ENCODE measurements at places on chromosomes 2 and 18.

DNA sequence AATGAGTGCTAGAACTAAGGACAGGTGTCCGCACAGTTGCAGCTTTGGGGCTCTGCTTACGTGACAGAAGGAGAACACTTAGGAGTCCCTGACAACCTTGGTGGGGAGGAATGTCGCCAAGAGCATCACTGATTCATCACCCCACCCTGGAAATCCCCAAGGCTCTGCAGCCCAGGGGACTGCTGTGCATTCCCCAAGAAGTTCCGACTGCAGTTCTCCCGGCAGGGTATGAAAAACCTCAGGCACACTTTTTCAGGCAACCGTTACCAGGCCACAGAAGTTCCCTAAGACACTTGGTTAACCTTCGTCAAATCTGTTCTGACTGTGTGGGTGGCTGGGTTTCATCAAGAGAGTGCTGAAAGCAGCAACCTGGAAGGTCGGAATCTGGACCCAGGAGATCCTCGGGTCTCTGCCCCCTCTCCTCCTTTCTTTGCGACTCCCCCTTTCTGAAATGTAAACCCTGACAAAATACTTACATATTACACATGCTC is 192.1 kb upstream of the CXCR4 start:
- DNase-seq: no peak

DNA sequence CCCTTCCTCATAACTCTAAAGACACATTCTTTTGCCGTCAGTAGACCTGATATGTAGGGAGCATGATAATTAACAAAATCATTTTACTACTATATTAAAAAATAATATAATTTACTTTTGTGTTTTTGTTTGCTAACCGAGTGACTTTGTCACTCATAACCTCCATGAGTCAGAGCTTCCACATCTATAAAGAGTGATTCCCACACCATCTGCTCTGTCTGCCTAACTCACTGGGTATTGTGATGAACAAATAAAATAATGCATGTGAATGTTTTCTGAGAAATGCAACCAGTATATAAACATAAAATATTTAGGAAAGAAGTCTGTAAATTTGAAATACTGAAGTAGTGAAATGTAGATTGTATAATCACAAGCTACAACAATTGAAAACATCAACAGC is 123.4 kb upstream of the DSEL start:
- DNase-seq: no peak

- DNase-seq: no peak
Observed at GRCh38 chr2:121722479-121722878, 14.2 kb downstream of the NIFK start.

DNA sequence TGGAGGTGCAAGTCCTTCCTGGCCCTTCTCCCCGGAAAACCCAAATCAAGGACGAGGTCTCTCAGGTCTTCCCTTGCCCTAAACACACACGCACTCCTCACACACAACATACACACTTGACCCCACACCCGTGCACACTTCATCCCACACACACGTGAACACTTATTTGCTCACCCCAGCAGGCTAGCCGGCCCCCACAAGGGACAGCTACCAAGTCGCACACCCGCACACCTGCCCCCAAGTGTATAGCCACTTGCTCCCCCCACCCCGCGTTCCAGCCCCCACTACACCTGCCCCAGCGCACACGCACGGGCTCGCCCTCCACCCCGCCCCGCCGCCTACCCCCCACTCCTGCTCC is 359 bp downstream of the TGFBRAP1 start:
- no peak for DNase-seq

DNA sequence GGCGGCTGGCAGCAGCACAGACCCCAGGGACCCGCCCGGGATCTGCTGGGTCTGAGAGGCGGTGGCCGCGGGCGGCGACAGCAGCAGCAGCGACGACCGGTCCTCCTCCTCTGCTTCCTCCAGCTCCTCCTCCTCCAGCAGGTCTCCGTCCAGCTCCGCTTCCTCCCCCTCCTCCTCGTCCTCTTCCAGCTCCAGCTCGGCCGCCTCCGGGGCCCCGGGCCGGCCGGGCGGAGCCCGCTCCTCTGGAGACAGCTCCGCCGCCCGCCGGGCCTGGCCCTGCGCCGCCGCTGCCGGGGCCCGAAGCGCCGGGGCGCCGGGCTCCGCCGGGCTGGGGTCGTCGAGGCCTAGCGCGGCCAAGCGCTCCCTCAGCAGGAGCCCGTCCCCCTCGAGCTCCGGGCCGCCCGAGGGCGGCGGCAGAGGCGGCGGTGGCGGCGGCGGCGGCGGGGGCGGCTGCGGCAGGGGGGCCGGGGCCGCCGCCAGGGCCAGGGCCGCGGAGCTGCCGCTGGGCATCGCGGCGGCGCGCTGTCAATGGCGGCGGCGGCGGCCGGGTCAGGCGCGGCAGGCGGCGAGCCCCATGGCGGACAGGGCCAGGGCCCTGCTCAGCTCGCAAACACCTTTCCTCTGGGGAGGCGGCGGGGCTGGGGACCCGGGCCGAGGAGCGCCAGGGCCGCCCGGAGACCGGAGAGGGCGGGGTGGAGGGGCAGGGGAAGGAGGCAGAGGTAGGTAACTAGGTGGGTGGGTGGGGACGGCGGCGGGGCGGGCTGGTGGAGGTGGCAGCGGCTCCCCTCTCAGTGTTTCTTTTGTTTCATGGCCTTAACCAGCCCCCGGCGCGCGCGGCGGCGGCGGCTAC is 445 bp downstream of the MEX3C start:
- no peak for DNase-seq

DNA sequence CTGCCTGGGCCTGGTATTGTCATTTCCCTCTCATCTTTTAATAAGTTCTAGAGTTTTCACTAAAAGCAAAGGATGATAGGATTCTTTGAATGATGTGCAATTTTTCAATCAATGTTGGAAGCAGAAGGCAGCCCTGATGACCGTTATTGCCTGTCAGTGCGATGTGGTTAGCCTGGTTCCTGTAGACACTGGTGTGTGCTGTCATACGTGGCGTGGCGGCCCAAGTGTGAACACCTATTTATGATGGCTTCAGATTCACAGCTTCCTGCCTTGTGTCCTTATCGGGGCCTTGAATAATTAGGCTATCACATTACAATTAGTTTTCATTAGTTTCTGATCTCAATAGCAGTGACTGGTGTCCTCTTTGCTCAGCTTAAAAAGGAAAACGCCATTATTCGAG is 218.5 kb downstream of the TPGS2 start:
- no peak for DNase-seq

GRCh38 chr2:109020217-109020637 is 31.2 kb upstream of the EDAR start:
- DNase-seq: no peak

DNA sequence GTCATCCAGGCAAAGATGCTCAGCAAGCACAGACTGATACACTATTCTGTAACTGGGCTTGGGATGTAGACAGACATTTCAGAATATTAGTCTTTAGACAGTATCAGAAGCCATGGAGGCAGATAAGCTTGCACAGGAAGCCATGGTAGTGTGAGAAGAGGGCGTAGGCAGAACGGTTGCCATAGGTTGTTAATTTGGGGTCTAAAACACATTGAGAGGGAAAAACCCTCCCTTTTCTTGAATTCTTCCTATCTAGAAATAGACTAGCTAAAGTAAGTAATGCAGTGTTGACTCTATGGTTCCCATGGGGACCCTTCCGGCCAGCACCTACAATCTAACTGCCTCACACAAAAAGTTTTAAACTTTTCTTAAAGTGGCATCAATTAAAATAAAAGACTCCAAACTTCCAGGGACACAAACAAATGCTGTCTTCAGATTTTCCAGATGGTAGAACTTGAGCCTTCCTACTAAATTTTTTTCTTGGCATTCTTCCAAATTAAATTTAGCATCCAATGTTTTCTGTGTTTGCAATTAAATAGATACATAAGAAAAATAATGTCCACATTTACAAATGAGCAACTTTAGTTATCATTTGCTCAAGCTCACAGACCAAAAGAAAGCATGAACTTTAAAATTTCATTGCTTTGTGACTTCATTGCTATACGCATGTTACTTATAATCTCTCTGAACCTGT is 1.9 kb downstream of the PRKRA start:
- DNase-seq: no peak

DNA sequence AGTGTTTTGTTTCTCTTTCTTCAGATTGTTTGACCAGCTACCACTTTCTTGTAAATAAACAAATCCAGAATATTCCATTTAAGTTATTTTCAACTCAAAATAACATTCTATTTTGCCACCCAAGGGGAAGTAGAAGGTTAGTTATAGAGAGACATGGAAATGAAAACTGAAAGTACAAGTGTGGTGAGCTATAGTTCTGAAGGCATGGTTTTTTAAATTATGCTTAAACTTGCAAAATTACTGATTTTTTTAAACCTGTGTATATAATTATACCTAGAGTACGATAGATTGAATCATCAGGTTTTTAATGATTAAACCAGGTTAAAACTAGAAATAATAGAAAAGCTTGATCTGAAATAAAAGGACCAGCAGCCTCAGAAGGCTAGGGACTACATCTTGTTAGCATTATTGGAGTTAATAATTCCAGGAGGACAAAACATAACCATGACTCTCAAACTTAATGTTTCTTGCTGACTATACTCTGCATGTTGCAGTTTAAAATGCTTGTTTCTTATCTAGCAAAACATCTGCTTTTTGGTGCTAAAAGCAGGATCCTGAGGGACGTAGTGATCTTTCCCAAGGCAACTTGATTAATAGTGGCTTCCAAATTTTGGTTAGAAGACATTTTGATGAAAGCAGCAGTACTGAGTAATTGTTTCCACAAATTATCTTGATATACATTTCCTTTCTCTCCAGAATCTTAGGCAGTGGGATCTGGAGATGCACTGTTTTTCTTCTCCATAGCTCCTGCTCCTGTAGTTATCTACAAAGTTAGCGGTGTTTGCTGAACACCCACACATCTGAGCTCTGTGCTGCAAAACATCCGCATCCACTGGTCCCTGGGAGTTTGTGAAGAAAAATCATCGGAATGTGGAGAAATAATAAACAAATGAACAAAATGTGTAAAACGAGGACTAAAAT is 327.2 kb upstream of the PKDCC start:
- no peak for DNase-seq

DNA sequence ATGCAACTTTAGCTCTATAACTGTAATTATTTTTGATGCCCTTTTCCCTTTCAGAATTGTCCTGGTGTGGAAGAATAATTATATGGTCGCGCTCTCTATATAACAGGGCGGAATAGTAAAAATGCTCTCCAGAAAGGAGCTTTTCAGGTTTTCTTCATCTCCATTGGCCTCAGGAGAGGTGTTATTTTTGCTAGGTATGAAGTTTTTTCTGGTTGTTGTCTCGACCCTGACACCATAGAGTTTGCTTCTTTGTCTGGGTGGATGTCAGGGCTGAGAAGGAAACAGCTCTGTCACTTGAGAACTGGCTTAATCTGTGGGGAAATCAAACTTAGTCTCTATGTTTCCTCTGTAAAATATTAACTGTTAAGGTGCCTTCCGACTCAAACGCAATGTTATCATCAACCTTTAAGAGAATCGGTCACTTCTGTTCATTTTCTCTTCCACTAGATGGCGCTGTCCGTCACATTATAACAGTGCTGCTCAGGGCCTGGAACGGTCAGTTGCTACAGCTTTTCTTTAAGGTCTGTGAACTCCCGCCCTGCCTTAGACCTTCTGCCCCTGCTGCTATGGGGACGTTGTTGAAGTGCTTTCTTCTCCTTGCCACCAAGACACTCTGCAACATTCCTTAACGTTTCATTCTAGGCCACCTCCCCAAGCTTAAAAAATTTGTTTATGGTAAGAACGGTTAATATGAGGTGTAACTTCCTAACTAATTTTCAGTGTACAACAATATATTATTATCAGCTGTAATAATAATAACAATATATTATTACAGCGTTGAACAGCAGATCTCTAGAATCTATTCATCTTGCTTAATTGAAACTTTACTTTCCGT is 23.8 kb upstream of the SERPINB12 start:
- no peak for DNase-seq

- no peak for DNase-seq
Observed at GRCh38 chr2:146898083-146898482, 946.7 kb upstream of the ACVR2A start.

DNA sequence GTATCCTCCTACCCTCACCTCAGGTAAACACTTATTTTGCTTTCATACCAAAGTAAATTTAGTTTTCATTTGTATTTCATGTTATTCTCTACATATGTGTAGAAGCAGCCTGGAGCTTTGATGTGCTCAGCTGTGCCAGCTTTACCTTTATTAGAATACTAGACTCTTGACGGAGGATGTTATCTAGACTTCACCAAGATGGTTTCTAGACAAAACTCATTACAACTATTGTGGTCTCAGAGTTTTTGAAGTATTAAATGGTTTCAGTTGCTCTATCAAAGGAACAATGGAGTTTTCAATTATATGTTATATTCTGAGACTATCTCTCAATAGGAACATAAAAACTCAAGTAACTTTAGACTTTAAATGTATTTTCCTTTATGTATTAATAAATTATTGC is 5.0 kb upstream of the IL18RAP start:
- DNase-seq: no peak

GRCh38 chr2:81234711-81235110 is 930.2 kb upstream of the LRRTM1 start:
- DNase-seq: no peak

GRCh38 chr2:169523681-169524080 is 14.2 kb downstream of the KLHL41 start:
- DNase-seq: no peak

GRCh38 chr2:37156071-37156856 is 516 bp downstream of the EIF2AK2 start:
- DNase-seq: no peak

GRCh38 chr2:126719191-126719832 is 63.4 kb downstream of the GYPC start:
- DNase-seq: no peak

GRCh38 chr2:177759443-177759842 is 313.1 kb downstream of the PDE11A start:
- DNase-seq: no peak

DNA sequence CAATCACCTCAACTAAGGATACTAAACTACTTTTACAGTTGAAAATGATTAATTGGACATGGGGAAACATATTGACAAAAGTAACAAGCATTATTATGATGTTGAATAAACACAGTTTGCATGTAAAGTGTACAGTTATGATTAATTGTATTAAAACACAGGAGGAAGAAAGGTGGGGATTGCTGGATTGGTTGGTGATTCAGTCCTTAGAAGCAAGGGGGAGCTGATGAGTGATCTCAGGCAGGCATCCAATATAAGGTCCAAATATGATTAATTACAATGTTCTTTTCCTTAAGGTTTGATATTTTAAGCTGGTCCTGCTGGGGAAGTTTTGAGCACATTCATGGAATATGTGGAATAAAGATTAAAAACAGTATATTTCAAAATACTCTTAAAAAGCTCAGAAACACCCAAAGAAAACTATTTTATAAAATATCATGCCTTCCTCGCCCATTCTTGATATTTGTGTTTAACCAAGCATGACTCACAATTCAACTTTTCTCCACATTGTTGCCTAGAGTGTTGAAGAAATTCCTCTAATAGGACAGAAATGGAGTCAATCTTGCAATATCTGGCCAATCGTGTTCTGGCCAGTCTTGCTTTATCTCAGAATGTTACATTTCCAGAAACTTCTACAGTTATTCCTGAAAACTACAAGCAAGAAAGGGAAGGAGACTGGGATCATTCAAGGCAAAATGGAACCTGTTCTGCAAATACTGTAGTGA is 268.2 kb downstream of the RPIA start:
- no peak for DNase-seq

- no peak for DNase-seq
Observed at GRCh38 chr2:60353406-60353800, 200.1 kb downstream of the BCL11A start.
